ENCODE measurements at places on chromosomes 2 and 18.

- no peak for DNase-seq
Measured at GRCh38 chr2:28250006-28250405, 142.7 kb upstream of the FOSL2 start.

DNA sequence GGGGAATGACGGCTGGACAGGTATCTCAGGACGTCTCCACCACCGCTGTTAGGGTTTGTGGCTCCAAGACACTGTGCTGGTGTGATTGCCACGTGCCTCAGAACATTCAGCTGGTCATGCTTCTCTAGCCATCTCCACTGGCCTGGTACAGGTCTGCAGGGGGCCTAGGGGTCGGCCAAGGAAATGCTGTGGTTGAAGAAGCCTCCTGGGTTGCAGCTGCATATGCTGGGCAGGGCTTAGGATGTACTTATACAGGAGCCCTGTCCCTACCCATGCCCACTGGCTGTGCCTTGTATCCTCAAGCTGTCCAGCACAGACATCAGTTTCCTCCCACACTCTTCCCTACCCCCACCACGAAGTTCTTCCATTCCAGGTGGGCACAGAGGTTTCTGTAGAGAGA, 64.1 kb downstream of the NPPC start:
- DNase-seq, result no peak

DNA sequence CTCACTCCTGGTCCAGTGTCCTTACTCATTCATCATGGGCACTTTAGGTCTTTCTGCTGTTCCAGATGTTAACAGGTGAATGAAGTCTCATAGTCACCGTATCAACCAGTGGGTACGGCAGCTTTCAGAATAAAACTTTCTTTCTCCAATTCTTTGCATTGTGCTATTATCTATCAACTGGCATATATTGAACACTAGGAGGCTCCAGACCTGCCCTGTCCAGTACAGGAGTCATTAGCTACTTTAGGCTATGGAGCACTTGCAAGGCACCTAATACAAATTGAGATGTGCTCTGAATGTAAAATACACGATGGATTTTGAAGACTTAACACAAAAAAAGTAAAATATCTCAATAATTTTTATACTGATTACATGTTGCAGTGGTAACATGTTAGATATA, 43.2 kb upstream of the NEB start:
- no peak for DNase-seq

DNA sequence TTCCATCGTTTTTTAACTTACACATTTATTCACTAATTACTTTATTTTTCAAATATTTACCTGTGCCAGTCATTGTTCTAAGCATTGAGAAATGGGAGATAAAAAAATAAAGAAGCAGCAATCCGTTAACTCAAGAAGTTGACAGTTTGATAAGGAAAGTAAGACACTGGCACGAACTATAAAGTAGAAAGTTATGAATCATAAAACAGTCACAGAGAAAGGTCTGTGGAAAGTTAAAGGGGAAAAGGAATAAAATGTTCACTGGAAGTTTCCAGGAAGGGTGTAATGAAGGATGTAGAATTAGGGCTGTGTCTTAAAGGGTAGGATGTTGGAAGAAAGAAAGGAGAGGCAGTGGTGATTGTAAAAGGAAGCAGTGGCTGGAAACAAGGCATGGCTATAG, 118.9 kb downstream of the RDH14 start:
- DNase-seq, result no peak

- DNase-seq, result no peak
Measured at GRCh38 chr18:35890323-35890722, 82.2 kb upstream of the RMP24 start.

DNA sequence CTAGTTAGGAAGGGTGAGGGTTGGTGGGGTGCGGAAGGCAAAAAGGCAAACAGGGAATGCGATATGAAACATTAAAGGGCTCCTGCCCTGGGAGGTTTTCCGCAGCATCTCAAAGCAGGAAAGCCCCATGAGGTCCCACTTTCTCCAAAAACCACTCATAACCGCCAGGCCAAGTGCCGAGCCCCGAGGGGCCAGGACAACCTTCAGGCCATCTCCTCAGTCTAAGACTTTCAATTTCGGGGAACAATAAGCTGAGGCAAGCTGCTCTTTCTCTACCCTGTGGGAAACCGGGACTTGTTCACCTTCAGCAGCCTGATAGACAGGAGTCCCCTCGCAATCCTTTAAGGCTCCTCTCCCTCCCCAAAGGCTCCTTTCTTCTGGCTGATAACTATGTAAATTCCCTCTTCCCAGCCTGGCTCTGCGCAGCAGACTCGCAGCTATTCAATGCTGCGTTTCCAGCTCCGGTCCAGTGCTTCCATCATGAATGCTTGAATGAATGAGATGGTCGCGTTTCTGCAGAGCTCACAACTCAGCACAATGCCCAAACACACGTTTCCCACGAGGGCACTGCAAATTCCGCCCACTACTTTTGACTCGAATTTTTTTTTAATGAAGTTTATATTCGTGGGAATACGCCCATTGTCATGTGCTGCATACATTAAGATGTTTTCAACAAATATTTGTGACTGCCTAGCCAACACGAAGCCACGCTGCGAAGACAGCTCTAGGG, 1.4 kb downstream of the LAMA1 start:
- DNase-seq, result no peak

- no peak for DNase-seq
Measured at GRCh38 chr2:210611466-210611865, 55.1 kb downstream of the CPS1 start.

- no peak for DNase-seq
Measured at GRCh38 chr2:26245810-26246209, 1.1 kb downstream of the HADHB start.

GRCh38 chr18:79570266-79571201, 109.1 kb upstream of the CTDP1 start:
- DNase-seq, result no peak

DNA sequence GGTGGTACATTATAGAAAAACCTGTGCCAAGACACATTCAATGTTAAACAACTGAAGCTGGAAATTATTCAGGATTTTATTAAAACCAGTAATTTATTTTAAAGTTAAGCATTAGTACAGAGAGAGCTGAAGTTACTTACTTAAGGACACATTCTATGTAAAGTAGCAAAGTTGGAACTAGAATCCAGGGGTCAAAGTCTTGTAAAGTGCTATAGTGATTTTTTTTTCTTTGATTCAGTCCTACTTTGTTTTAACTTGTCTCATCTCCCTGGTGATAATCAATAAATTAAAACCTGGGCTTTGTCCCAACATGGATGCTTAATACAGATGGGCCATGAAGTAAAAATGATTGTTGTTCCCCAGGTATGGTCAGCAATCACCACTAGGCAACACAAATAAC, 1271.8 kb upstream of the CHAC2 start:
- no peak for DNase-seq

GRCh38 chr18:74243127-74243526, 48.6 kb downstream of the CYB5A start:
- DNase-seq, result no peak

DNA sequence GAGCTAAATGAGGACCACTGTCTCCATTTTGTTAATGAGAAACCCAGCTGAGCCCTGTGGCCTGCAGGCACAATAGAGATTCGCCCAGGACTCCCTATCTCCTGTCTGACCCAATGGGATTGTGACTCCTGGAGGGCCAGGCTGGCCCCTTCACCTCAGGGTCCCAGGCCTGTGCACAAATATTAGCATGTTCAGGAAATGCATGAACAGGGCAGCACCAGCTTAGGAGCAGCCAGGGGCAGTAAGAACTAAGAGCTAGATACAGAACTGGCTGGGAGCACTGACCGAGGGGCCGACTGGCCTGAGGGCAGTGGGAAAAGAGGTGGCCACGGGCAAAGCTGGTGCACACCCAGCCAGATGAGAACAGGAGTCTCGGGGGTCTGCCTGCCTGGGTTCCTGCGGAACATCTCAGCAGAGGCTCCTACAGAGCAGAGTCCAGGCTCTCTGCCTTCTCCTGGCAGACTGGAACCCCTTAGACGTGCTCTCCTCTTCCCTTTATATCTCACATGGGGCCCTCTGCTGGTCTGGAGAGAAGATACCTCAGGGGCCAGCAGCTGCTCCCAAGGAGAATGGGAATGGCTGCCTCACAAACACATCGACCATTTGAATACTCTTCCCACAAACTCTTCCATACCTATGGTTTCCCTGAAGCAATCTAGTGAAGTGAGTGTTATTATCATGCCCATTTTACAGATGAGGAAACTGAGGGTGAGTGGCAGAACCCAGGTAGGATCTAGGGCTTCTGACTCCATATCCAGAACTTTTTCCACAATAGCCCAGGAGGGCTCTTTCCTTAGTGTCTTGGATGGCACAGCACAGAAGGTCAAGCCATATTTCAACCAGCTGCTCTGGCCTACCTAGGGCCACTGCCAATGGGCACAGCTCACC, 77.6 kb upstream of the OTOF start:
- DNase-seq, result no peak

DNA sequence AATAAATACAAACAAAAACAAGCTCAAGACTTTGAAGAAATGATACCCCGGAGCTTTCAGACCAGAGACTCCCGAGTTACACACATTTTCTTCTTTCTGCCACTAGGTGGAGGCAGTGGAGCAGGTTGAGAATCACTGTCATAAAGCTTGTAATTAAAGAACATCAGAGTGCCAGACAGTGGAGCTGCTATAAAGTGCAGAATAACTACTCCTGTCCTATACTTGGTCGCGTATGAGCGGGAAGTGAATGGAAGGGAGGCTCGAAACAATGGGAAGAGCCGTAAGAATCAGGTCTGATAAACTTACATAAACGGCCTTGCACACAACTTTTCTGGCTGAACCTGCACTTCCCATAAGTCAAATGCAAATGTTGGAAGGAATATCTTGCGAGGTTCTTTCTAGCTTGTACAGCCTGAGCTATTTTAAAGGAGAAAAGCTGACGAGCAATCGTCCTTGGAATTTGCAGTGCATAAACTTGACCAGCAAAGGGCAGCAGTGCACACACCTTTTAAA, 189.0 kb downstream of the RPIA start:
- peak; percentile 29 for DNase-seq

DNA sequence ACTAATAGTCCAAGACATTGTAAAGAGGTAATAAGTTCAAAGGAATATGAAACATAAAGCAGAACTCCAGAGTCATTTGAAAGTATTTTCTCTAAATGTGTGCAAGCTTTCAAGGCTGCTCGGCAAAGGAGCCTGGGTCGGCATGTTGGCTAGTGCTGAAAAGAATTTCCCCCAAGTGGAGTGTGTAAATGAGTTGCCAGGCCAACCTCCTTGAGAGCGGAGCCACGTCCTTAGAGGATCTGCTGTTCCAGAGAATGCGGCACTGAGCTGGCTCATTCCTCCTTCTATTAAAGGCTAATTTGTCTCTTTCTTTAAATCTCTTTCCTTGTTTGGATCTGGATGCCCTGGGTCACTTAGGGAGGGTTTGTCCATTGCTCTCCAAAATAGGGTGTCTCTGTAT, 127.5 kb downstream of the RDH14 start:
- no peak for DNase-seq

Measured in CD4-positive, alpha-beta T cell treated with Interleukin-17A for 4 hours (primary cell).